ENCODE measurements at places on chromosomes 1 and 21.

DNA sequence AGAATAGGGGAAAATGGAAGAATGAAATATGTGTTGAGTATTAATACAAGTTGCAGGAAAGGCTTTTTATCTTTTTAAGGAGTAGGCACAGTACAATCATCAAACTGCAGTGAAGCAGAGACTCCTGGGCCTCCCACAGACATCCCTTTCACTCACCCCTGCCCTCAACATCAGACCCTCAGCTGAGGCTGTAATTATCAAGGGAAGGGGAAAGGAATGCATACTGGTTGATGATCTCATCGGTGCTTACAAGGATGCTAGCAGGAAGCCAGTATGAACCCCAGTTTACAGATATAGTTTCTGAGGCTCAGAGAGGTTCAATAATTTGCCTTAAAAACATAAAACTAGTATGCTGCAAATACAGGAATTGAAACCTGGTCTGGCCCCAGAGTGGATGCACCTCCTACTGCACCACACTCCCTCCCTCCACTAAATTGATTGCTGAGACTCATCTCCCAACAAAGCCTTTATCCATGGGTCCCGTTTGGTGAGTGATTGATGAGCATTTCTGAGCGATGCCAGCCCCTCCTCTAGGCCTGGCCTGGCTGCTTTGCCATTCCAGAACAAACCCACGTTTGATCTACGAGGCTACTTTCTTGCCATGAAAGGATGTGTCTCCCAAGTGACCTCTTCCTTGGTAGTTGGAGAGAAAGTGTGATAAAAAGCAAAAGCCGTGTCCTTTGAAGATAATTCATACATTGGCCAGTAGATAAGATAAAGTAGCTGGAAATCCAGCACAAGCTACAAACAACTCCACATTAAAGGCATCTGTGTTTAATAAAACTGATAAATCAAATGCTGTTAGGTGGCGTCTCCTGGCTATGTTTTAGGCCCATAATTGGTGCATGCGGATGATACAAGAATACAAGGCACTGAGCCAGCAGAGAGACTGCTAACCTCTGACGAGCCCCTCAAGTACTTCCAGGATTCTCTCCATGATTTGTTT, 233.9 kb upstream of the CAMK1G start:
- DNase-seq, result peak; percentile 56

DNA sequence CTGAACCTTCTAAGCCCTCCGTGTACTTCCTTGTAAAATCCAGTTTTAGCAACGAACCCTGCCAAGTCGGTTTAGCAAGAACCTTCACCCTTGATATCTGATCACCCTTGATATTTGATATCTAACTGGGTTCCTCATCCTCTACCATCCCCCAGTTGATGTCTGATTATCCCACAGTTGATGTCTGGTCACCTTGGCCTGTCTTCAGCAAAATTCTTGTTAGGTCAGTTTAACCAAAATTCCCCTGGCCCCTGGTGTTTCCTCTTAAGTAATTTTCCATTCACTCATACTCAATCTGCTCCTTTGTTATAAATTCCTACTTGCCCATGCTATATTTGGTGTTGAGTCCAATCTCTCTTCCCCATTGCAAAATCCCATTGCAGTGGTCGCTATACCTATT, 114.5 kb upstream of the ZNHIT6 start:
- DNase-seq, result no peak

DNA sequence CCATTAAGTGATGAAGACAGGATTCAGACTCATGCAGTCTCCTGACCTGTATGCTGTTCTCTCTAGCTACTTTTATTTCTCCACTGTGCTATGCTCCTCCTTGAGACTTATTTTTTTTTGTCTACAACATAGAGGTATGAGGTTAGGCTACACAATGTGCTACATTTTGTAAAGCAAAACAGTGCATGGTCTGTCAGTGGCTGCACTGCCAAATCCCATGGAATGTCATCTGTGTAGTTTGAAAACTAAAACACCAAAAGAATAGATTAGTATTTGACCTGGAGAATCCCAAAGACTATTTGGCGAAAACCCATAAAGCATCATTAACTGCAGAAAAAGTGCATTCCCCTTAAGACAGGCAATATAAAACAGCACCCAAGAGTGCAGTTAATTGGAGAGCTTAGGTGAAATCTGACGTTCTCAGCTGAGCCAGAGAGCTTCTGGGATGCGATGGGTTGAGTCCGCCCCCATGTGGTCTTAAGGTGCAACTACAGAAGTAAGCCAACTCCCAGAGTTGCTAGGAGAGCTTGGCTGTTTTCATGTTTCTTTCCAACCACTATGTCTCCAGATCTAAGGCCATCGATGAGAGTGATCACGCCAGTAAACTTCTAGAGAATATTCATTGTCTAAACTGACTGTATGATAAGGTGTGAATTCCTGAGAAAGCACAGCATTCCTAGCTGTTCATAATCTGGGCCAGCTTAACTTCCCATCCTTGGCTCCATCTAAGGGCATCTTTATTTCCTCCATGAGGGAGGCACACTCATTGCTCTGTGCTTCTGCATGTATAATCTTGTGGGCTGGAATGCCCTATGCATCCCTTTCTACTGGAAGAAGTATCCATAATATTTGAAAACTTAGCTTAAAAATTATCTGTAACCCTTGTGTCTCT, 20.7 kb upstream of the CYP2J2 start:
- peak; percentile 45 for DNase-seq

GRCh38 chr21:39180429-39181019, 2.7 kb downstream of the PSMG1 start:
- no peak for DNase-seq

GRCh38 chr1:7069931-7070330, 284.7 kb downstream of the CAMTA1 start:
- no peak for DNase-seq

- DNase-seq, result no peak
Measured at GRCh38 chr1:19759740-19760089, 40.0 kb downstream of the TMCO4 start.

DNA sequence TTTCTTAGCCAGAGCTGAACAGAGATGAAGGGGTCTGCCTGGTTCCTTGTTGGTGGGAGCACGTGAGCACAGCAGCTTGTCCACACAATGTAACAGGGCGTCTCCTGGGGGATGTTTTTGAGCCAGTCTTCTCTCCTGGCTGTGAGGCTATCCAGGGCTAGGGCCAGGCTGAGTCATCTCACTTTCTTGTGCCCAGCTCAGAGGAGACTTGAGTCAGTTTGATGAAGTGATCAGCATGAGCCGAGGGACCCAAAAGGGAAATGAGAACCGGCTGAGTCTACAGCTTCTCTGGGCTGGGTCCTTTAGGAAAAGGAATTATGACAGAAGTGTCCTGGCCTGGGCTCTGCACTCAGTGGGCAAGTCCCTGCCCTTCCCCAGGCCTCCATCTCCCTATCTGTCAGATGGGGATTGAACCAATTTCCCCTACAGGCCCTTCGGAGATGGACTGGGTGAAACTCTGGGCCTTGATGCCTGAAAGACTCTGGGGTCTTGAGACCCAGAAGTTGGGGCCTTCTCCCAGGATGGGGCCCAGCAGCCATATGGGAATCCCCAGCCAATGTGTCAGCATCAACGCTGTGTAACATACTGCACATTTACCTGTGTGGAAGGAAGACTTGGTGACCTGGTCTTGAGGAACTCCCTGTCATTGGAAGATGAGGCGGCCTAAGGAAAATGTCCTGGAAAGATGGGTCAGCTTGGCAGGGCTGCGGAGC, 36.6 kb downstream of the DMRTB1 start:
- no peak for DNase-seq

DNA sequence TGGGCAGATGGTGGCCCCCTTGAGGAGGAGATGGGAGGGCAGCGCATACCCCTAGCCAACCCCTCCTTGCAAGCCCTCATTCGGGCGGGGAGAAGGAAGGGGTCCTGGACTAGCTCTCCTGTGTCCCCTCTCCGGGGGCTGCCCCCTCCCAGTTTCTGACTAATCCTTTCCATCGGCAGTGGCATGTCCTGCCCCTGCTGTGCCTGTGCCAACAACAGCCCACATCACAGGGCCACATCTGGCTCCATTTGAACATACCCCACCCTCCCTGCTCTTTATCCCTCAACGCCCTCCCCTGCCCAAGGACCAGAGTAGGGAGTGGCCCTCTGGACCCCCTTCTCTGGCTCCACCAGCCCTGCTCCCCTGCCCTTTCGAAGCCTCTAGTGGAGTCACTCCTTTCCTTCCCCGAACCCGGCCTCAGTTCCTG, 11.0 kb upstream of the LMNA start:
- DNase-seq, result peak; percentile 85

DNA sequence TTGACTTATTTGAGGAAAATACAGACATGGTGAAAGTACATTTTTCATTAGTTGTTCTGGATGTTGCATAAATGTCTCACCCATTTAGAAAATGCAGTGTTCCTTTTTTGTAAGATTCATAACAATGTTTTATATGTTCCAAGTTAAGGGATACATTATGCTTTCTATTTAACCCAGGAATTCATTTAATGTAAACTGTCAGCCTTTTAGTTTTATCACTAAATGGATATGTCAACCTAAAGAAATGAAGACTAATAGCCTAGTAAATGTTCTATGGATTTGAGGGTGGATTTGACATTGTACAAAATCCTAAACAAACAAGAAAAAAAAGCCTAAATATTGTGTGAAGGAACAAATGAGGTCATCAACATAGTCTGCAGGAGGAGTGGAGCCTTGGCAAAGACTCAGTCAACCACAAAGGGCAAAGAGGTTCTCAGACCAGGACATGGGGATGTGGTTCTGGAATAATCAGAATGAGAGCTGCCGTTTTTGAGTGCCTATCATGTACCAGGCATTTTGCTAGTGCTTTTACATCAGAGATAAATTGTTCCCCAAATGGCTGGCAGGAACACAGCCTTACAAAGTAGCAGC, 8.8 kb upstream of the INSL5 start:
- peak; percentile 18 for DNase-seq

GRCh38 chr1:198495631-198496030, 44.8 kb downstream of the ATP6V1G3 start:
- peak; percentile 91 for DNase-seq

- no peak for DNase-seq
Measured at GRCh38 chr1:91883470-91883869, 2.5 kb downstream of the TGFBR3 start.

DNA sequence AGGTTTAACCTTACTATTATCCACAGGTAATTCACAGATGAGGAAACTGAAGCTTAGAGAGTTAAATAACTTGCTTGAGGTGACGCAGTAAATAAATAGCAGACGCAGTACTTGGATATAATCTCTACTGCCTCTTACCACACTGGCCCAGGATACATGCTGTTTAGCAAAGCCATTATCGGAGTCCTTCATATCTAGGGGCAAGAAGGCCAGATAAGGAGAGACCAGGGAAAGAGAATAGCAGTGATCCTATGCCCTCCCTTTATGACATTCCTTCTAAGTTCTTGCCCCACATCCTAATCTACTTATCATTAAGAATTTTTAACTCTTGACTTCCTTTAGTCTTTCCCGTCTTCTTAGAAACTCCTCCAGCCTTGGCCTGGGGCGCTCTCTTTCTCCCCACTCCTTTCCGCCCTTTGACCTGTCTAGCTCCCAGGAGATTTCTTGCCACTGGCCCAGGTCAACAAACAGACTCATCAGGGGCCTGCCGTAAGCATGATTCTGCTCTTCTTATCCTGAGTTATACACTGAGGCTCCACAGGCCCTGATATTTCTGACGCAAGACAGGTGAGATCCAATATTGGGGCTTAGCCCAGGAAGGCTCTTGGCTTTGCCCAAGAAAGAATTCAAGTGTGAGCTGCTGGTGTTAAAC, 11.4 kb upstream of the SLAMF1 start:
- DNase-seq, result no peak

DNA sequence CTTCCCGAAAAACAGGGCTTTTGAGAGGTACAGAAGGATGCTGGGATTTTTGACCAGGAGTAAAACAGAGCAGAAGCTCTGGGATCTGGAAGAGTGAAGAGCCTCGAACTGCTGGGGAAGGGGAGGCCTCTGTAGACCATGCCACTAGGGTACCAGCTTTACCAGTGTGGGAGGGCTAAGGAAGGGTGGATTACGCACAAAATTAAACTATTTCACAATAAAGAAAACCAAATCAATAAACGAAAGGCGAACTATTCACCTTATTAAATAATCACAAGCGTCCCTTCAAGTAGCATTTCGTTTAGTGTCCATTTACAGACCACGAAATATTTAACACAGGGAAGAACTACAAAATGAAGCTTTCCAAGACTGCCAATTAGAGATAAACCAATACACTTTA, 723 bp downstream of the CZIB start:
- no peak for DNase-seq

DNA sequence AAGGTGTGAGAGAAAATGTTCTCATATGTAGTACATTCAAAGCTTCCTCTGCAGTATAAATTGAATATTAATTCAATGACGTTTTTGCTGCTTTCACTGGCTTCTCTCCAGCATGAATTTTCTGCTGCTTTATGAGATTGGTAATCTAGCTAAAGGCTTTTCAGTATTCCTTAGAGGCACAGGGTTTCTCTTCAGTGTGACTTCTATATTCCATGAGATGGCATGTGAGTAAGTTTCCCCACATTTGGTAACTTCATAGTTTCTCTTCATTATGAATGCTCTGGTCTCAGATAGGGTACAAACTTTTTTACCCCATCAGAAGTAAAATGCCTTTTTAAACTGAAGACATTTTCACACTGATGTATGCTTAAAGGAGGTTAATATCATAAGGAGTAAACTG, 10.4 kb upstream of the KLF18 start:
- DNase-seq, result no peak

DNA sequence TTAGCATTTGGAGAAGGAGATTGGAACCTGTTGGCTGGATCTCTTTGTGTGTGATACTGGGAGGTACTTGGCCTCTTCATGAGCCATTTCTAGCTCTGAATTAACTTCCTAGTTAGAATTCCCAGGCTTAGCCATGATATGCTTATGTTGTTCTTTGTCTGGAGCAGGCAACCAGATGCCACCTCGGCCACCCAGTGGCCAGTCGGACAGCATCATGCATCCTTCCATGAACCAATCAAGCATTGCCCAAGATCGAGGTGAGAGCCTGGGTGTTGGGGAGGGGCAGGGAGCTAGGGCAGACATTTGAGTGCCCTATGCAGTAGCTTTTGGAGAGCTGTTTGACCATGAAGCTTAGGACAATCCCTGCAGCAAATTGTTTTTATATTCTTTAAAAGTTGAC, 26.5 kb upstream of the PIGV start:
- no peak for DNase-seq

DNA sequence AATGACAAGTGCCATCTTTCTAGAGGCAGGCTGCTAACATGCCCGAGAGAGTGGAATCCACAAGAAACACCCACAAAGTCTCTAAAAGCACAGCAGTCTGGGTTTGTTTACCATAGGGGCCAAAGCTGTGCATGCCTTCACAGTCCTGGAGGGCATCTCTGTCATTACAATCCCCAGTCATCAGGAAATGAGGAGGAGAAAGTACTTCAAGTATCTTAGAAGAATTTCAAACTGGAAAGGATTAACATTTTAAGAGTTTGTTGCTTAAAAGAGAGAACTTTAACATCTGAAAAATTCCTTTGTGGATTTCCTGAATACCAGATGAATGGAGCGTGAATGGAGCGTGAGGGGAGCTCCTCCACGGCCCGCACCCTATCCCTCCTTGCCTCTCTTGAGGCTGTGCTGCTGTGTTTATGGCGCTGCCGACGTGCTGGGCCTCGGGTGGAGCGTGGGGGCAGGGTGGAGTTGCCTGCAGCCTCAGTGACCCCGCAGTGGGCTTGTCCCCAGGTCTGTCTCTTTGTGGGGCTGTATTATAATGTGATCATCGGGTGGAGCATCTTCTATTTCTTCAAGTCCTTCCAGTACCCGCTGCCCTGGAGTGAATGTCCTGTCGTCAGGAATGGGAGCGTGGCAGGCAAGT, 23.3 kb downstream of the SLC6A17 start:
- no peak for DNase-seq

Measured in A172 (cell line).